NCI-H1105 treated with DMSO at 0.1 percent for 48 hours (cell line): ENCODE measurements at places on chromosomes 1 and 21.
A peak's percentile ranks its signal among the peaks of the same experiment; 100 is the strongest.

GRCh38 chr1:42993502-42994136 lies 35.0 kb upstream of the SLC2A1 start:
- no peak for DNase-seq

DNA sequence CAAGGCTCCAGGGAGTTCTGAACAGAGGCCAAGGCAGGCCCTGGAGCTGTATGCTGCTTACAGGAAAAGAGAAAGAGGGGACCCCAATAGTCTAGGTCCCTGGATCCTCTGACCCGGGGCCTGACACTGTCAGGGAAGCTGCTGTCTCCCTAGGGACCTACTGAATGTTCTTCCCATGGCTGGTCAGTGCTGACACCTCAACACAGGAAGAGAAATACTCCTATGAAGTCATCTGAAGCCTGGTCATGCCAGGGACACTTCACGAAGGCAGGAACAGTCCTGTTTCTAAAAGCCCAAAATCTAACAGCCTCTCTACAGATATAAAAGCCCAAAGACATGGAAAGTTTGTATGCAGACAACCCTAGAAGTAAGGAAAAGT lies 1.7 kb upstream of the LAD1 start:
- DNase-seq = no peak

DNA sequence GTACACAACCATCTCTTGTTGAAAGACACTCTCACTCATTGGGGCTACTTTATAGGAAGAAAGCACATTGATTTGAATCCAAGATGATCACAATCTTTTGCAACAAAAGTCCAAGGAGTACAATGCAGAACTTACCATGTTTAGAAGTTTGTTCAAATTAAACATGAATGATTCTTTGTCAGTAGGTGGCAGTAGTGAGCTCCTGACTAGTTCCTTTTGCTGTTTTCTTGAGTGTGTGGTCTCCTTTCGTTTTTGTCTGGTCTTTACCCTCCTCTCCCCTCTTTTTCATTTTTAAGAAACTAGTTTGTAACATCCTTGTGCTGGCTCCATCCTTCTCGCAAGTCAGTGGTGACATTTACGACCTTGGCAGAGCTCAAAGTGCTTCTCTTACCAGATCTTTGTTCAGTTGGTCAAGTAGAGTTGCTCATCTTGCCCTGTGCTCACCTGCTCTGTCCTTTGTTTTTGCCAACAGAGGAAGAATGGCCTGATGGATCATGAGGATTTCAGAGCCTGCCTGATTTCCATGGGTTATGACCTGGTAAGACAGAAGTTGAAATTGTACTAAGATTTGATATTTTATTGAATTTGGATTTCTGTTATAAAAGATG lies 35.7 kb upstream of the MTR start:
- DNase-seq = no peak

GRCh38 chr1:221829327-221830015 lies 87.6 kb upstream of the DUSP10 start:
- DNase-seq = no peak

- peak; percentile 46 for DNase-seq
These were observed 6.5 kb upstream of the SYNC start for GRCh38 chr1:32709075-32709474.

DNA sequence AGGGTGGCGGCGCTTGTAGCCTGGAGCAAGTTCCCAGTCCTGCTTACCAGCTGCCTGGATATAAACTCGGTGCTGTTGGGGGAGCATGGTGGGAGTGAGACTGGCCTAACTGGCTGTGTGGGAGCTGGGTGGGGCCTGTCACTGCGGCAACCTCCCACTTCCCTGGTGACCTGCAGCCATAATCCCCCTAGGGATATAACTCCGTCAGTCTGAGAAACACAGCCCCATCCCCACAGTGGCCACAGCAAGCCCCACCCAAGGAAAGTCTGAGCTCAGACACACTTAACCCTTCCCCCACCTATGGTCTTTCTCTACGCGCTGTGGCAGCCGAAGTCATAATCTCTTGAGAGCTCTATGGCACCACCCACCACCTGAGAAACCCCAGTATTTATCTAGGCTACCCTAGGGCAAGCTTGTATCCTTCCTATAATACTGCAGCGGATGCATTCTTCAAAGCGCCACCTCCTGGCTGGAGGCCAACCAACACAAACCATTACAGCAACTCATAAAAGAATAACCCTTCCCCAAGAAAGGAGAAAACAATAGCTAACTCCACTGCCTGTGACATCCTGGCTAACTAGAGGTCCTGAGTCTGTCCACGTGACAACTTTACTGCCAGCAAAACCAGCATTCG lies 57.4 kb downstream of the ZNF648 start:
- DNase-seq = no peak

GRCh38 chr1:29712284-29712651 lies 475.9 kb downstream of the PTPRU start:
- no peak for DNase-seq

- no peak for DNase-seq
These were observed 48.0 kb downstream of the NID1 start for GRCh38 chr1:236016782-236017400.

DNA sequence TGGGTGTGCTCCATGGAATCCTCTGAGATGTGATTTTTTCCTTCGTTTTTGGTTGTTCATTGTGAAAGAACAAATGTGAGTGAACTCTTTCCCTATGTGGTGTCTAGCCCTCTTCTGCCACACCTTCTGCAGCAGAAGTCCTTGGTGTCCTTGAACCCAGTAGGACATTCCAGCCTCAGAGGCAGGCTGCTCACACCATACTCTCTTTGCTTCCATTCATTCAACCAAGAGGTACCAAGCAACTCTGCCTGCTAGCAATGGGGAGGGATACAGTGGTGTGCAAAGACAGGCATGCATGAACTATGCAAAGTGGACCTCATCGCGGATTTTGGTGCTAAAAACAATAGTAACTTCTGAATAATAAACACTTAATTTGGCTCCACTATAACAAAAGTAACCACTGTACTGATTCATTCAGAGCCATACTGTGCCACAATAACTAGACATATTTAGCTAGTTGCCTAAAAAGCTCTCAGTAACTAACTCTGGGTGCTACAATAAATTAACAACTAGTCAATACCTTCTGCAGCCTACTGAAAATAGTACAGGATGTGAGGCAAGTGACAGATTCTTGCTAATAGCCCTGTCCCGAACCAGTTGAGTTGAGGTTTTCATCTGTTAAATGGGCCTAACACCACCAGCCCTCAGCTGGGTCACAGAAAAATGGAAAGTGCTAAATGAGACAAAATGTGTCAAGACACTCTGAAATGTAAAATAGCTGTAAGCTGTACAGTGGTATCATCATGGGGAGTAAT lies 155.4 kb downstream of the SLC45A1 start:
- DNase-seq = no peak

- DNase-seq = no peak
These were observed 14.2 kb downstream of the MARCKSL1 start for GRCh38 chr1:32321712-32322291.

GRCh38 chr1:176543360-176544129 lies 80.6 kb downstream of the PAPPA2 start:
- DNase-seq = no peak

GRCh38 chr1:154730986-154731489 lies 123.1 kb upstream of the ADAR start:
- DNase-seq = no peak
